COR-L47 (cell line): ENCODE measurements at places on chromosomes 6 and 20.
A peak's percentile ranks its signal among the peaks of the same experiment; 100 is the strongest.

- DNase-seq, result no peak
Measured at GRCh38 chr20:4272225-4272624, 256.9 kb upstream of the RNF24 start.

DNA sequence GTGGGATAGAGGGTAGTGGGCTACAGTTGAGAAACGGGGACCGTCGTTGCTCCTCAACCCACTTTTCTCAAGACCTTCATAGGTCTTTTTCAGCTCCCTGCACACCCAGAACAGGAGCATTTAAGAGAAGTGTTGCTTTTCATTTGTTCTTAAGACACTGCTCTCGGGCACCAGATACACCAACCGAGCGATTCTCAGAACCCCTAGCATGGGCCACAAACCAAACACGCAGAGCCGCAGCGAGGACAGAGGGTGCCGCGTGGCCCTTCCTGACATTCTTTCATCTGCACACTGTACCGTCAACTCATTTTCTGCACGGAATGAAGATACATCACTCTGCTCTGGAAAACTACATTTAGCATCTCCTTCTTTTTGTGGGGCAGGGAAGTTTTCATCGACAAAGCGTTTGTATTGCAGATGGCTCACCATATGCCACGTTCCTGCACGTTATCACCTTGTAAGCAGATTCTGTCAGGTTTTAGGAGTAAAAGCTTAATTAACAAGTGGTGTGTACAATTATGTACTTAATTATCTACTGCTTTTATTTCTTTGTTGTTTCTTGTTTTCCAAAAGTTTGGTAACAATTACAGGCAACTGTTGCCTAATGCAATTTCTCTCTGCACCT lies 70.4 kb upstream of the MLN start:
- no peak for DNase-seq

GRCh38 chr6:38688579-38689087 lies 14.3 kb downstream of the GLO1 start:
- no peak for DNase-seq

DNA sequence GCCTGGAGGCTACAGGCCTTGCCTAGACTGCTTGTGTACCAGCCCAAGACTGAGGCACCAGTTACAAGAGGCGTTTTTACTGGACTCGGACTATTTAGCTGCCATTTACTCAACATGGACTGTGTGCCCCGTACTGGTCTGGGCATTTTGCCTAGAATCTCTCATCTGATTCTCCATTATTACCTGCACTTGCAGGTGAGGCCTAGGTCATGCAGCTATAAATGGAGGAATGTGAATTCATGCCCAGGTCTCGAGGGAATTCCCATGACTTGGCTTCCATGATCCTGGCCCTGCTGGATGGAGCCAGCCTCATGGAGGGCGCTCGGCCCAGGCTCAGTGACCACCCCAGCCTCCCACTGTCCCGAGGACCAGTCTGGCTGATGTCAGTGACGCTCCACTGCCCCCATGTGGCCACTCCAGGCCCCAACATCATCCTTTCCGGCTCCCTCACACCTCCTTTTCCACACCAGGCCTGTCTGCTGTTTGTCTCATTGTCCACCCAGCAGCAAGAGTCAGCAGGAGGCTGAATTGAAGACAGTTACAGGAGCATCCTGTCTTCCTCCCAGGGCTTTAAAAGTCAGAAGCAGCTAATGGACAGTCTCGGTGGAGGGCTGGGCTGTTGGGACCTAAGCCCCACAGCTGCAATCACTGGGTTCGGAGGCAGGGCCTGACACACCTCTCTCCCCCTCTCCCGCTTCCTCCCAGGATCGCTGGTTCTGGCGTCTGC lies 8.7 kb downstream of the MMP24OS start:
- peak; percentile 25 for DNase-seq

DNA sequence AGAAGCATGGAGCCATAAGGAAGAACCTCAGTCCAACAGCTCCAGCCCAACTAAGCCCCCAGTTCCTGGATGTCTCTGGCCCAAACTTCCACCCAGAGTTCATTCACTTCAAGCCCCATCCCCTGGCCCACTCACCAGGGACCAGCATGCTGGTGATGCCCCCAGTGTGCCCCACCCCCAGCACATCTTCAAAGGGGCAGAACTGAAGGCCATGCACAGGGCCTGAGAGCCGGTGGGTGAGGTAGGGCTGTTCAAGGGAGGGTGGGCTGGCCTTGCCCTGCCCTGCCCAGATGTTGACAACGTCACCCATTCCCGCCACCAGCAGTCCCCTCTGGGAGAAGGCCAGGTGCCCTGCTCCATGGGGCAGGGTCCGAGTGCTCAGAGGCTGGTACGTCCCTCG lies 3.6 kb downstream of the B3GALT4 start:
- no peak for DNase-seq

- no peak for DNase-seq
Measured at GRCh38 chr20:62369815-62370114, 2.7 kb upstream of the LAMA5 start.

- DNase-seq, result peak; percentile 39
Measured at GRCh38 chr6:5398530-5398929, 137.2 kb downstream of the FARS2 start.

DNA sequence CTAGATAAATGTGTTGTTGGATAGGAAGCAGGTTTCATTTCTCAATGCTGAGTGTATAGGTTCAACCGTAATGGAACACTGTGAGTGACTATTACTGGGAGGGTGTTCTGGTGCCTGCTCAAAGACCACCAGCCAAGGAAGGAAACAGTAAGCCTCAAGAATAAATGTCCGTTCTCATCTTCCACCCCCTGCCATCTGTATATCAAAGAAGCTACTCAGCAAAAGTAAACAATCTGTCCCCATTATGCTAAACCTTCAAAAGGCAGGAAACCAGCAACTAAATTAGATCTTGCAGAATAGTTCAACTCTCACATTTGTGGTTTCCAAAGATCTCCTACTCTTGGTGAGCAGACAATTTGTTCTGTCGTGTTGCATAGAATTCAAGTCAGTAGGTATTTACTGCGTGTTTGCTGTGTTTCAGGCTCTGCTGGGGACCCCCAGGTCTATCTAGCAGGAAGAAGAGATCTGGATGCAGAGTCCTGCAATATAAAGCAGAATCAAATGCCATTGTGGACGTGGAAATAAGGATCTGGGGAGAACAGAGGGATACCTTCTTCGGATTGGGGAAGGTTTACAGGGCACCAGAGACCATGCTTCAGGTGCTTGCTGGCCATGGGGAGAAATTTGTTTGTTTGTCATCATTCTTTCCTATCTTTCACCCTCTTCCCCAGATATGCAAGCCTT lies 87.3 kb downstream of the SCML4 start:
- no peak for DNase-seq

DNA sequence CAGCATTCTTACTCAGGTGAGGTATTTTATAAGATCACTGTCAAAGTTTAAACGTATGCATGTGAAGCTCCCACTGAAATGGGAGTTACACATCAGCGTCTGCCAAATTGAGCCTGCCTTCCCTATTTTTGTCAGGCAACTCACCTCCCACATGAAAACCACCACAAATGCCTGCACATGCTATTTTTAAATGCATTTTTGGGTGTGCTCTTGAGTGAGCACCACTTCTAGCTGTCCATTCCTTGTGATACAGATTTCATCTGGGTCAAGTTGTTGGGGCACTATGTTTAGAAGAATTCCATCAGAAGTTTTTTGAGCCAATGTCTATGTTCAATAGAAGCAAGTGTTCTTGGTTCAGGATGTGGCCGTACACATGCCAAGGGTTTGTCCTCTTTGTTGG lies 71.7 kb upstream of the RIPPLY2 start:
- no peak for DNase-seq

- no peak for DNase-seq
Measured at GRCh38 chr6:164042212-164042611, 627.7 kb downstream of the QKI start.

- DNase-seq, result no peak
Measured at GRCh38 chr20:15794409-15794808, 778.8 kb downstream of the KIF16B start.

DNA sequence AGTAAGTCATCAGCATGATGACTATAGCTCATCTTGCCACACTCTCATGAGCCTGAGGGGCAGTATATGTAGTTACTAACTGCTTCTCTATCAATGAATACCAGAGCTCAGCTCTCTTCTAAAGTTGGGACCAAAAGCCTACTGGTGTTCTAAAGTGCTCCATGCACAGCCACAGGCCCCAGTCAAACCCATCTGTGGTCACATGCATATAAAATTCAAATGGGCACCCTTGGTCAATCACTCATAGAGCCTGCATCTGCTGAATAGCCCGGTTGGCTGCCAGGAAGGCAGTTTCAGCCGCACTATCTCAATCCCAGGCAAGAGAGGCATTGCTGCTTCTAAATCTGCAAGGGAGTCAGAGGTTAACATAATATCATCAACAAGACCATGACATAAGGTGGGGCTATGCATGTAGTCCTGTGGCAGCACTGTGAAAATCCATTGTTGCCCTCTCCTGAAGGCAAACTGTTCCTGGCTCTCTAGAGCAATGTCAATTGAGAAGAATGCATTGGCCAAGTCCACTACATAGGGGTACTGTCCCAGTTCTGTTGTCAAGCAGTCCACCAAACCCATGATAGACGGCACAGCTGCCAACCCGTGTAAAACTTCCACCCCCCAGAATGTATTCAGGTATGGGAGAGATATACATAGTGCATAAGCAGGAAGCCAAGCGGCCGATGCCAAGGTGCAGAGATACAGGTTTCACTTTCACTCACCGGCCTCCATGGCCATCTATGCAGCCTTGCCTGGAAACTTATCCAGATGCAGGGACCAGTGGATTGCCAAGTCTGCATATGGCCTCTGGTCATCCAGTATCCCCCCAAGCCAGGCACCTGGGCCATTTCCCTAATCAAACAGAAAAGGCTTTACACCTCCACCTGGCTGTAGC lies 76.2 kb downstream of the ALDH8A1 start:
- no peak for DNase-seq

DNA sequence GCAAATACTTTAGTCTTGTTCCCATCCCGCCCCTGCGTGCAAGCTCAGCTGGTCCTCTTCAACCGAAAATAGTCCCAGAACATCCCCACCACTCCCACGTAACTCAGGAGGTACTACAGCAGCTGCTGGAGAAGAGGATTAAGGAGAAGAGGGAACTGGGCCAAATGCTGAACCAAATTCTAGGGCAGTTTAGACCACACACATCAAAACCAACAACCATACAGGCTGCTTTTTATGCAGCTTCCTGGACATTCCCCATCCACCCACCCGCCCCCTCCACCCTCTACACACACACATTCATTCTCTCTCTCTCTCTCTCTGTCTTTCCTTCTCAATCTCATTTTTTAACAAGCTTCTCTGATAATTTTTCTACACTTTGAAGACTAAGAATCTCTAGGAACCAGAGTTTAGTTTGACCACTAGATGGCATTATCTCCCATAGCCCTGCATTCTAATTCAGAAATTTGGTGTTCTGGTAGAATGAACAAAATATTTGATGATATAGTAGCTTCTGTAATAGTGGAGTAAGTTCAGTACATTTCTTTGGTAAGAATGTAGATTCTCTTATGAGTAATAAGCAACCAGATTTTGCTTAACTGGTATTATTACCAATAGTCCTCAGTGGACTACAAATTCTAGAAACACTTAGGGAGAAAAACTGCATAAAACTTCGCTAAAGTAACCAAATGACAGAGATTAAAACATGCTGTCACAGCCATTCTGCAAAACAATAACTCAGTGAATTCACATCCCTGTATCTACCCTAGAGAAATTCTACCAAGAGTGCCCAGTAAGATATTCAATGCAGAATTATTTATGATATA lies 52.1 kb upstream of the BEND6 start:
- peak; percentile 6 for DNase-seq

DNA sequence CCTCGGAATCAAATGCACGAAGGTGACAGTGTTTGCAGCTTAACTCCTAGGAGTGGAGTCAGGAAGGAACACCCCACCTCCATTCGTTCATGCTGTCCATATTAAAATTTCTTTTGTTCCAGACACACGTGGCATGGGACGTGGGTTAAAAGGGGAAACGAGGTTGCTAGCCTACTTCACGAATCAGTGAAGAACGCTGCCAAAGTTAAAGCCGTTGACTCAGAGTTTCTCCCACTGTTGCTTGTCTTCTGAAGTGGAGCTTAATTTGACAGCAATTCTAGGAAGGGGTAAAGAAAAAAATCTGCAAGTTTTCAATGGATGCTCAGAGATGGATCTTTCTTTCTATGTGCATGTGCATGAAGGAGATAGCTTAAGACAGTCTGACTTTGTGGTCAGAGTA lies 499.1 kb downstream of the CD83 start:
- no peak for DNase-seq

DNA sequence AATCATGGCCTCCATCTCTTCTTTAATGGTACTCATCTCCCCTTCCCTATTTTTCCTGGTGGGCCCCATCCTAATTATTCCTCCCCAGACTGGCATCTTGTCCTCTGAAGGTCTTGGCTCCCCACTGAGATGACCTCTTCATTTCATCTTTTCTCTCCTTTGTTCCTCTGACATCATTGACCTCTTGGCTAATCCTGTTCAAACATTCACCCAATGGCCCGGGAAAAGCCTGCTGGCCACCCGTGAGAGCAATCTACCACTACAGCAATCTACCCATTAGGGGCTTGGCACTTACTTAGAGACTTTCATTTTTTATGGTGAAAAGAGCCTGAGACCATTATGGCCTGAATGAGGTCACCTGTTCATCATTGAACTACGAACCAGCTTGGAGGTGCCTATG lies 130.8 kb downstream of the DNAH8 start:
- no peak for DNase-seq
